ENCODE measurements at places on chromosomes 1 and 21.

- no peak for DNase-seq
Observed at GRCh38 chr1:22916471-22916820, 56.2 kb downstream of the LACTBL1 start.

GRCh38 chr1:6491966-6492365 lies 499 bp upstream of the PLEKHG5 start:
- no peak for DNase-seq

- no peak for DNase-seq
Observed at GRCh38 chr1:175373786-175374623, 181.4 kb upstream of the KIAA0040 start.

DNA sequence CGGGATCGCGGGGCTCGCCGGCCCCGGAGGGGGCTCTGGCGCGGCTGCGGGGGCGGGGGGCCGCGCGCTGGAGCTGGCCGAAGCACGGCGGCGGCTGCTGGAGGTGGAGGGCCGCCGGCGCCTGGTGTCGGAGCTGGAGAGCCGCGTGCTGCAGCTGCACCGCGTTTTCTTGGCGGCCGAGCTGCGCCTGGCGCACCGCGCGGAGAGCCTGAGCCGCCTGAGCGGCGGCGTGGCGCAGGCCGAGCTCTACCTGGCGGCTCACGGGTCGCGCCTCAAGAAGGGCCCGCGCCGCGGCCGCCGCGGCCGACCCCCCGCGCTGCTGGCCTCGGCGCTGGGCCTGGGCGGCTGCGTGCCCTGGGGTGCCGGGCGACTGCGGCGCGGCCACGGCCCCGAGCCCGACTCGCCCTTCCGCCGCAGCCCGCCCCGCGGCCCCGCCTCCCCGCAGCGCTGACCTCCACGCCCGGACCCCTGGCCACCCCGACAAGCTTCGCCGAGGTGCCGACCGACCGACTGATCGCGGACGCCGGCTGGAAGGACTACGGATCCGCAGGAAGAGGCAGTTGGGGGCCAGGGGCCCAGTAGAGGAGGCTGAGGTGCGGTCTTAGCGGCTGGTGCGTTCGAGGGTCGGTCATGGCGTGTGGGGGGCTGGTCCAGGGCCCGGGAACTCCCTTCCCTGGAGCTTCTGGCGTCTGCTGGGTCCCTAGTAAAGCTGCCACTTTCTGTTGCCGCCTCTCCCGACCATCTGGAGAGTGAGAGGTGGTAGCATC lies 711 bp downstream of the TRNP1 start:
- no peak for DNase-seq

DNA sequence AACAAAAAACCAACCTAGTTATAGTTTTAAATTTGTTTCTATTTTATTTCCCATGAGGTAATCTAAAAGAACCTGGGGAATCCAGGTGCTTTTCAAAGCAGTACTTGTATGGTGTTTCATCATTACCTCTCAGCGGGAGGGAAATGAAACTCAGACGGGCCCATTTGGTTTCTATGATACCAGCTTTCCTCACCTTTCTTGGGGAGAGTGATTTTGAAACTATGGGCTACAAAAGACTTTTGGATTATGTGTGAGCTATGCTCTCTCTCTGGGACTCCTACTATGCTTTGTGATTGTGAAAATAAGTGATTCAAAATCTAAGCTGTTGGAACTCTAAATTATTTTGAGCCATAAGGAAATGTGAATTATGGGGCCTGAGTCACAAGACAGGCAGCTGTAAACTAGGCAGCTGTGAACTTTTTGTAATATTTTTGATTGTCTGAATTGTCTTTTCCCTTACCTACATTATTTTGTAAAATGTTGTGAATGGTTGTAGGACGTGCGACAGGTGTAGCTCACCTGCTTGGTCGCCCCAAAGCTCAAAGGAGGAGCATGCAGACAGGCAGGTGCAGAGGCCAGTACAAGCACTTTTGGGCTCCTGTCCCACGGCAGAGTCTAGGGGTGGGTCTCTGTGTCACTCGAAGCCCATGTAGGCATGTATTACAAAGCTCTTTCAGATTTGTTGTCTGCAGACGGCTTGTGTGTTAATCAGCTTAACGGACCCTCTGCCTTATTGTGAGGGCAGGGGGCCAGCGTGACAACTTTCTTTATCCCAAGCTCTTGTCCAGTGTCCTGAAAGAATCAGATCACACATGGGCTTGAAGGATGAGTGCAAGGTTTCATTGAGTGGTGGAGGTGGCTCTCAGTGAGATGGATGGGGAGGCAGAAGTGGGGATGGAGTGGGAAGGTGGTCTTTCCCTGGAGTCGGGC lies 64.8 kb upstream of the BACH1 start:
- no peak for DNase-seq

DNA sequence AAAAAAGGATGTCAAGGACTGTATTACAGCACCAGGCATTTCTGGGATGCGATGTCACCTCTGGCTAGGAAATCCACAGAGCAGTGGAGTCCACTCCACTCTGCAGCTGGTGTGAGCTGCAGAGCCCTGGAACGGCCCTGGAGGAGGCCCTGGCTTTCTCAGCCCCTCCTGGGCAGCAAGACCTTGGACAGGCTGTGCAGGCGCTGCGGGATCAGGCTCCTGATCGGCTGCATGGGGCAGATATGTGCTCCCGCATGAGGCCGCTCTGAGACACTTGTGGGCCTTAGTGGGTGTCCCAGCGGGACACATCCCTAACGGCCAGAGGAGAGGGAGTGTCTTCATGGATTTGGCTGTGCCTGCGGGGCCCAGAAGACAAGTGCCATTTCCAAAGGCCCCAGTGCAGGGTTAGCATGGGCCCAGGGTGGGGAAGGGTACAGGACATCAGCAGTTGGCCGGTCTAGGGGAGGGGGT lies 6.2 kb downstream of the DNMT3L start:
- no peak for DNase-seq

DNA sequence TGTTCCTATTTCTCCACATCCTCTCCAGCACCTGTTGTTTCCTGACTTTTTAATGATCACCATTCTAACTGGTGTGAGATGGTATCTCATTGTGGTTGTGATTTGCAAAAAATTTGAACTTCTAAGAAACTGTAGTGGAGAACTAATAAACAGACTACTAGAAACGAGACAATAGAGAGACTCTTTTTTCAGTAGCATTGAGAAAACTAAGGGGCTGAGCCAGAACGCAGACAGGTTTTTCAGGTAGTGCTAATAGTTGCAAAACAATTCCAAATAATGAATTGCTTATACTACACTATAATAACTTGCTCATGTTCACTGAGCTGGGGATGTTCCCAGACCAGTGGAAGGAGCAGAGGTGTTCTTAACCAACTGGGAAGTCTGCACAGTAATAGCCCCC lies 98.8 kb upstream of the DPH5 start:
- no peak for DNase-seq

GRCh38 chr1:210792250-210793102 lies 341.5 kb downstream of the KCNH1 start:
- DNase-seq, result no peak

GRCh38 chr1:200099040-200099439 lies 71.5 kb downstream of the NR5A2 start:
- DNase-seq, result no peak

GRCh38 chr1:186749820-186750219 lies 69.6 kb upstream of the PTGS2 start:
- DNase-seq, result no peak

DNA sequence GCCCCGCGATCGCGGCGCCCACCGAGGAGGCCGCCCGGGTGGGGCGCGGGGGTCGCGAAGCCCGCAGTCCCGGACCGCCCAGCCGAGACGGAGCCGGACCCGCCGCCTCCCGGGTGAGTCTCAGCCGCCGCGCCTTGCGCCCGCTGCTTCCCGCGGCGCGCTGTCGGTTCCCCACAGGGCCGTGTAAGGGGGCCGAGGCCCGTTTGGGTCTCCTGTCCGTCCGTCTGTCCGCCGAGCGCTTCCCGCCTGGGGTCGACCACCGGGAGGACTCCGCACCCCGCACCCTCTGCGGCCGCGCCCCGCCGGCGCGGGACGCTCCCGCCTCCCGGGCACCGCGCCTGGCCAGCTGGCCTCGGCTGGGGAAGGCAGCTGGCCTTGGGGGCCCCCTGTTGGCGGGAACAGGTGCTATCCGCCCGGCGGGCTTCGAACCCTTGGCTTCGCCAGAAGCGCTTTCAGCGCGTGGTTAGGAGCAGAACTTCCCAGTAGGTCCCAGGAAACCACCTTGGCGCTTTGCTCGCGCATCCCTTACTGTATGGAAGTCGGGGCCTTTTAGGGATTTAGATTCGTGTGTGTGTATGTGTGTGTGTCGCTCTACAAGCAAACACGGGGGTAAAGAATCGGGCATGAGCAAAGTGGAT lies 414 bp downstream of the TMEM51 start:
- DNase-seq, result peak; percentile 16

- no peak for DNase-seq
Observed at GRCh38 chr1:203954788-203955552, 93.6 kb downstream of the SNRPE start.

GRCh38 chr1:43856188-43856587 lies 77.4 kb upstream of the ARTN start:
- DNase-seq, result no peak

- peak; percentile 4 for DNase-seq
Observed at GRCh38 chr1:166974647-166975345, 544 bp downstream of the ILDR2 start.

GRCh38 chr1:11354893-11355553 lies 82.0 kb downstream of the UBIAD1 start:
- no peak for DNase-seq

DNA sequence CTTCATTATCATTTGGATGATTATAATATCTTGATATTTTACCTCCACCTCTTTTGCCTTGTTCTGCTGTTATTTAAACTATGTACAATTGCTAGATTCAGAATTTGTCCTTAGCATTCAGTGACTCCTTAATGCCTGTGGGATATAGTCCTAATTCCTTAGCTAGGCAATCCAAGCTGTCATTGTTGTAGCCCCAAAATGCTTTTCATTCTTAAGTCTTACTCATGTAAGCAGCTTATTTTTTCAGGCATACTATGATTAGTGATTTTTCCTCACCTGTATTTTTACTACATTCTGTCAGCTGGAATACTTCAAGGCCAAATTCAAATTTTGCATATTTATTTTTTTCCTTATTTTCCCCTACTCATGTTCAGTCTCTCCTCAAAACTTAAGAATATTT lies 13.4 kb downstream of the PKN2 start:
- no peak for DNase-seq

DNA sequence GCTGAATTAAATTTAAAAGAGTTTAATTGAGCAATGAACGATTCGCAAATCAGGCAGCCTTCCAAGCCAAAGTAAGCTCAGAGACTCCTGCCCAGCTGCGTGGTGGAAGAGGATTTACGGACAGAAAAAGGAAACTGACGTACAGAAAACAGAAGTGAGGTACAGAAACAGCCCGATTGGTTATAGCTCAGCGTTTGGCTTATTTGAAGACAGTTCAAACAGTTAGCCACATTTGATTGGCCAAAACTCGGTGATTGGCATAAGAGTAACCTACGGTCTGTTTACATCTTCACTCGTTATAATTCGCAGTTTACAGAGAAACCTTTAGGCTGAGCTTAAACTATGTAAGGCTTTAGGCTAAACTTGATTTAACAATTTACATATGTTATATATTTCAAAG lies 46.9 kb downstream of the CR1L start:
- DNase-seq, result no peak

GRCh38 chr21:45504021-45504515 lies 38.2 kb downstream of the SLC19A1 start:
- no peak for DNase-seq

DNA sequence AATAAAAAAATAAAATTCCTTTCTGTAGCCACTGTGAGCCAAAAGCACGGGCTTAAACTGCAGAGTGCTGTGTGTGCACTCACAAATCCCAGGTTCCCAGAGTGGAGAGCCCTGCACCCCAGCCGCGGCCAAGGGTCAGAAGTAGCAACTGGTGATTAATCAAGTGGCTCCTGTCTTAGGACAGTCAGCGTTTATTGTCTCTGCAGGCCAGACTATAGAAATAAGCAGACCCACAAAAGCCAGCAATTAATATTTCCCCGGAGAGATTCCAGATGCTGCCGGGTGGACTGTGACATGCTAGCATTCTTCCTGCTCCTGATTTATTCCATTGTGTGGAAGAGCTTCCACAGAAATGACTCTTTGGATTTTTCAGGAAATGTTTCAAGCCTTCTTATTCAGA lies 412.2 kb downstream of the KIF26B start:
- DNase-seq, result no peak

- DNase-seq, result no peak
Observed at GRCh38 chr1:3981261-3981660, 81.2 kb upstream of the C1orf174 start.

- DNase-seq, result no peak
Observed at GRCh38 chr1:154729031-154729442, 121.1 kb upstream of the ADAR start.

DNA sequence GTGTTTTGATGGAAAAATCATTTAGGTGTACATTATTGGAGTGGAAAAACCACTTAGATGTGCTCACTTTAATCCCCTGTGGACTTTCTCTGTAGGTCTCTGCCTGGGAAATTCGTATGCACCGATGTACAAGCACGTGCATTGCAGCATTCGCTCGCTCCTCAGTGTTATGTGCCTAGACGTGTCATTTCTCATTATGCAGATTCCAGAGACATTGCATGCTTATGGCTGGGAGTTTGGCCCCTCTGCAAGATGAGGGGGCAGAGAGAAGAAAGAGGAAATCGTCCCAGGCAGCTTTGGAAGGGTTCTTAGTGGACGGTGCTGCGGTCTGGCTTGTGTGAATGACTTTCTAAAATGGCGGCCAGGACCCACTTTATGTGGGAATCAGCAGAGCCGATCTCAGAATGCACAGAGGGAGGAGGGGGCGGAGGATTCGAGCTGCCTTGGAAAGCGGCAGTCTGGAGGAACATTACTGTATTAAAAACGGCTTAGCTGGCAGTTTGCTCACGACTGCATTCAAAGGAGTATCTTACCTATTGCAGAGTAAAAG lies 2.3 kb downstream of the SPEN start:
- peak; percentile 24 for DNase-seq

GRCh38 chr1:6984986-6985385 lies 199.7 kb downstream of the CAMTA1 start:
- DNase-seq, result no peak

GRCh38 chr1:110060034-110060661 lies 10.3 kb downstream of the ALX3 start:
- peak; percentile 67 for DNase-seq

- no peak for DNase-seq
Observed at GRCh38 chr1:42824481-42825035, 7.4 kb upstream of the SVBP start.

DNA sequence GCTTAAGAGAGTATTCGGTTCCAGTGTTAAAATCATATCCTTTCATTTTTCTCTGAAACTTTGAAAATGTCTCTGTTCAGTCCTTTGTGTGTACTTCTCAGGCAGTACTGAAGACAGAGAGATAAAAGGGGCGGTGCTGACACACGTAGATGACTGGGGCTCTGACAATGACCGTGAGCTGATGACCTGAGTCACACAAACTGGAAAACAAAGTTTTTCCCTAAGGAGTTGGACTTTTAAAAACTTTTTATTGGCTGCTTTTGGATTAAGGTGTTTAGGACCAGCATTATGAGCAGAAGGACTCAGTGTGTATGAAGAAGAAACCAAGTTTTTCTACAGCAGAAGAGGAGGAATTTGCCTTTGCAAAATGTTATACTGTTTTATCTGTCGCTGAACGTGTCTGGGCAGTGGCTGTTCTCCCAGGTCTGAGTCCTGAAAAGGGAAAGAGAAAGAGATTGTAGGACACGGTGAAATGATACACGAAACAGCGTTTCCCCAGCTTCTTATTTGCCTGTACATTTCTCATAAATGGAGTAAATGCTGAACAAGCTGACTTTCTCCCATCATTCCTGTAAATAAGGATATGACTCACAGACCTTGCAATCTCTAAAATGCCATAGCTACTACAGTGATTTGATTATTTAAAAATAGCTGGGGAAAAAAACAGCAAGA lies 51.5 kb downstream of the MAP3K7CL start:
- no peak for DNase-seq

GRCh38 chr1:30782361-30783255 lies 25.0 kb upstream of the LAPTM5 start:
- peak; percentile 63 for DNase-seq

GRCh38 chr1:157519451-157519850 lies 32.9 kb downstream of the FCRL5 start:
- DNase-seq, result no peak

Measured in stimulated activated CD4-positive, alpha-beta T cell treated with anti-CD3 and anti-CD28 coated beads, Interleukin-1b, Interleukin-23, amount 100 ng/mL, for 24 hours (primary cell).